ENCODE measurements at places on chromosomes 13 and 19.

GRCh38 chr13:22082030-22082429, 411.2 kb downstream of the FGF9 start:
- no peak for DNase-seq

DNA sequence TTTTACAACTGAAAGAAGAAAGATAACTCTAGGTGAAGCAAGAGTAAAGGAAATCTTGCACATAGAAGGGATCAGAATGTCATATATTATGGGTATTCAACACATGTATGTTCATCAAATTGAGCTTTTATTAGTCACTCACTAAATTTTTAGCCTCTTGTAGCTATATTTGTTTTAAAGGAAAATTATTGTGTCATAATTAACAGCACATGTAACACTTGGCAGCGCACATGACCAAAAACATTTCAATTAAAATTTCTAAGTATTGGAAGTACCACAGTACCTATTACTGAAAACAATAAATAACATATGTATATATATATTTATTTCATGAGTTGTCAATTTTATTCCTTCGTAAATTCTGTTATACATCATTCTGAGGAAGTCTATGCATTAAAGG, 2800.4 kb downstream of the PCDH9 start:
- no peak for DNase-seq

DNA sequence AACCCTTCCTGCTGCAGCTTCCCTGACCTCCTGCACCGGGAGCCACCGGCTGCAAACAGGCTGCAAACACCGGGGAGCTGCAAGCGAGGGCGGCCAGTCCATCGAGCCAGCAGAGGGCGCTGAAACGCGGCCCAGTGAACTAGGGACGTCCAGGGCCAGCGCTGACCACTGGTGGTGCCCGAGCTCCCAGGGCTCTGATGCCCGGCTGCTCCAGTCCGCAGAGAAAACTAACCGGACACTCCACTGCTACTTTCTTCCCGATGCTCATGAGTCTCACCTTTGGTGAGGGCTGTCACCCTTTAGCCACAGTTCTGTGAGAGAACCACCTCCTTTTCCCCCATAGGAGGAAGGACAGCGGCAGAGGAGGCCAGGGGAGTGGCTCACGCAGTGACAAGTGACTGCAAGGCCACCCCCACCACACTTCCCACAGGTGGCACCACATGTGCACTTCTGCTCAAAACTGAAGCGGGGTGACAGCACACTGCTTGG, 82.8 kb upstream of the MTIF3 start:
- peak; percentile 15 for DNase-seq

DNA sequence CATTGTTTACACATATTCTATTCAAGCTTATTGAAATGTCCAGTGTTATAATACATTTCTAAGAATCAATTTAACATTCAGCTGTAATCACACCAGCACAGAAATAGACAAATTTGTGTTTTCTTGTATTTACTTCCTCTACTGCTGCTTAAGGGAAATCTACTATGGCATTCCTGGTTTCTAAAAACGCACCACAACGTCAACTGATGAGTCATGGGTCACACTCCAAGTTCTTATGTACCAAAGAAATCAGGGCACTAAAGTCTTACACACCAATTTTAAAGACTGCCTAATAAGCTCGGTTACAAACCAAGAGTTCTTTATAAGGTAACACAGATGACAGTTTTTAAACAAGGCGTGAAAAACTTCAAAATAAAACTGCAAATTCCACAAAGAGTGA, 13.2 kb downstream of the LNX2 start:
- no peak for DNase-seq

- DNase-seq, result no peak
Measured at GRCh38 chr13:30819136-30819888, 84.0 kb downstream of the ALOX5AP start.

DNA sequence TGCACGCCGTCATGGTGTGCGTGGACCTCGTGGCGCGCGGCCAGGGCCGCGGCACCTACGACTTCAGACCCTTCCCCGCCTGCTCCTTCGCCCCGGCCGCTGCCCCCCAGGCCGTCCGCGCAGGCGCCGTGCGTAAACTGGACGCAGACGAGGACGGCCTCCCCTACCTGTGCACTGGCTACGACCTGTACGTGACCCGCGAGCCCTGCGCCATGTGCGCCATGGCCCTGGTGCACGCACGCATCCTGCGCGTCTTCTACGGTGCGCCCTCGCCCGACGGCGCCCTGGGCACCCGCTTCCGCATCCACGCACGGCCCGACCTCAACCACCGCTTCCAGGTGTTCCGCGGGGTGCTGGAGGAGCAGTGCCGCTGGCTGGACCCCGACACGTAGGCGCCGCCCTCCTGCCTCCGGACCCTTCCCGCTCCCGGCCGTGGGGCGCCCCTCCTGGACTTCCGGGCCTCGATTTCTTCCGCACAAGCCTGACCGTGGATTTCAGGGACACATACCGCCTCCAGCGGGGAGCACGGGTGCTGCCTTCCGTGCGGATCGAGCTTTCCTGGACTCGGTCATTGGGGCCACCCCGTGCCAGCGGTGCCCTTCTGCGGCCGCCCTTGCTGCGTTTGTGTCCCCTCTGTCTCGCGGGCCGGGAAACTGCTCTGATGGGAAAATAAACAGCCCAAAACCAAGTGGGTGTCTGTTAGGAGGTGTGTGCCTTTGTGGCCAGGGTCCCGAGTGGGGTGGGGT, 7.7 kb downstream of the ADAT3 start:
- DNase-seq, result no peak

DNA sequence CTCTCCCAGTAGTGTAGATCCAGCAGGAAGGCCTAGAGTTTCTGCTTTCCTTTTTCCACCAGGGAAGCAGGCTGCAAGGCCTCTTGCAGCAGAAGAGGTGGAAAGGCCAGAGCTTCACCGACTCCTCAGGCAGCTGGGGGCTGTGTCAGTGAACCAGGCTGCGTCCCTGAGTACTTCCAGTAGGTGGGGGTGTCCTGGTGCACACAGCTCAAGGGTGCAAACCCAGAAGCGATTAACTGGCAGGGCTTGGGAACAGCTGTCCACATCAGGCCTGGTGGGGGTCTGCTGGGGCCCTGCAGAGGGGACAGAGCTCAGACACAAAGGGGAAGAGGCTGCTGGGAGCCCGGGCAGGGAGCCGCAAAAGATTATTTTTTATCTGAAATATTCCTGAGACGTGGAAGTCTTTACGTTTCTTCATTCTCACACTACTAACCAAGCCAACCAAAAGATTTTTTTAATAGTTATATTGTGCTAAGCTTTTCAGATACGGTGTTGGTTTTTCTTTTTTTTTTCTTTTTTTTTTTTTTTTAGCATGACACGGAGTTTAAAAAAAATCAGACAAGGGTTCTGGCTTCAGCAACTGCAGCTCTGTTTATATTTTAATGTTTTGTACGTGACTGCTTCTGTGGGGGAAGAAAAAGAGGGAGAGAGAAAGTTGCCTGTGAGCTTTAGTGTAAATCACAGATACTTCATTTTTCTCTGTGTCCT, 11.0 kb downstream of the TSHZ3 start:
- DNase-seq, result peak; percentile 16

DNA sequence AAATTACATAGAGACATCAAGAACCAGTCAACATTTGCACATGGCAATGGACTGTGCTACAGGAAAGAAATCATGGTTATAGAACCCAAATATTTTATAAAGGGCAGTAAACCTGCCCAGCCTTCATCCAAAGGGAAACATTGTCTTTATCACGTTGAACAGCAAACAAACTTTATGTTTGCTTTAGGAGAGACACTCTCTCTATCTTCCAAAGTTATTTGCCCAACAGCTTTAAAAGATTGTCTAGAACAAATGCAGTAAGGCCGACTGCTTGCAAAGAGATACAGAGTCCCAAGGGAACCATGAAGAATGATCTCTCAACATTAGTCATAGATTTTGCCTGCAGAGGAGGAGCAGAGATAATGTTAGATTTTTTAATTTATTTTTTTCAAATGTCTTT, 1323.5 kb upstream of the SLC10A2 start:
- no peak for DNase-seq

- DNase-seq, result no peak
Measured at GRCh38 chr13:93953841-93954240, 525.6 kb downstream of the DCT start.

DNA sequence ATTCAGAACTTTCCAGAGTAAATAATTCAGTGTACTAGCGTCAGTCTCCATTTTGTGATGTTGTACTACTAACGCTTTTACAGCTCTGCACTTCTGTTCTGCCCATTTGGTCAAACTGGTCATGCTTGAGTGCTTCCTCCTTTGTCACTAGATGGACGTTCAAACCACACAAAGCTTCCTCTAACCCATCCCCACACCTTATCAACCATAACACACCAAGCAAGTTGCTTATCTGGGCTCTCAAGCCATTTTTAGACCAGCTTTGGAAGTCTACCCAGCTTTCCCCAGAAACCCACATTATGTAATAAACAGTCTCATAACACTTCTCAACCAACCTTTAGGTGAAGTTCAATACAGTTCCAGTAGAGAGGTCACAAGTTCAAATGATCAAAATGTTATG, 2.3 kb upstream of the ZNF347 start:
- DNase-seq, result no peak

- no peak for DNase-seq
Measured at GRCh38 chr19:28475525-28475924, 737.4 kb downstream of the UQCRFS1 start.

- no peak for DNase-seq
Measured at GRCh38 chr13:82294226-82294625, 1588.0 kb downstream of the SLITRK1 start.

DNA sequence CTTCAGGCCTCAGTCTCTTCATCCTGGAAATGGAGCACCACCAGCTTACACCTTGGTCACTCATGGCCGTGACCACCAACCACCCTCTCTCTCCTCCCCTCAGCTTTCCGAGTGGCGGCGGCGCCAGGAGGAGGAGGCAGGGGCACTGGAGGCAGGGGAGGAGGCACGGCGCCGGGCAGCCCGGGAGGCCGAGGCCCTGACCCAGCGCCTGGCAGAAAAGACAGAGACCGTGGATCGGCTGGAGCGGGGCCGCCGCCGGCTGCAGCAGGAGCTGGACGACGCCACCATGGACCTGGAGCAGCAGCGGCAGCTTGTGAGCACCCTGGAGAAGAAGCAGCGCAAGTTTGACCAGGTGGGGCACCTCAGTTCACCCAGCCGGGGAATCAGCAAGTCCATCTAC, 47.7 kb downstream of the KCNC3 start:
- DNase-seq, result no peak

DNA sequence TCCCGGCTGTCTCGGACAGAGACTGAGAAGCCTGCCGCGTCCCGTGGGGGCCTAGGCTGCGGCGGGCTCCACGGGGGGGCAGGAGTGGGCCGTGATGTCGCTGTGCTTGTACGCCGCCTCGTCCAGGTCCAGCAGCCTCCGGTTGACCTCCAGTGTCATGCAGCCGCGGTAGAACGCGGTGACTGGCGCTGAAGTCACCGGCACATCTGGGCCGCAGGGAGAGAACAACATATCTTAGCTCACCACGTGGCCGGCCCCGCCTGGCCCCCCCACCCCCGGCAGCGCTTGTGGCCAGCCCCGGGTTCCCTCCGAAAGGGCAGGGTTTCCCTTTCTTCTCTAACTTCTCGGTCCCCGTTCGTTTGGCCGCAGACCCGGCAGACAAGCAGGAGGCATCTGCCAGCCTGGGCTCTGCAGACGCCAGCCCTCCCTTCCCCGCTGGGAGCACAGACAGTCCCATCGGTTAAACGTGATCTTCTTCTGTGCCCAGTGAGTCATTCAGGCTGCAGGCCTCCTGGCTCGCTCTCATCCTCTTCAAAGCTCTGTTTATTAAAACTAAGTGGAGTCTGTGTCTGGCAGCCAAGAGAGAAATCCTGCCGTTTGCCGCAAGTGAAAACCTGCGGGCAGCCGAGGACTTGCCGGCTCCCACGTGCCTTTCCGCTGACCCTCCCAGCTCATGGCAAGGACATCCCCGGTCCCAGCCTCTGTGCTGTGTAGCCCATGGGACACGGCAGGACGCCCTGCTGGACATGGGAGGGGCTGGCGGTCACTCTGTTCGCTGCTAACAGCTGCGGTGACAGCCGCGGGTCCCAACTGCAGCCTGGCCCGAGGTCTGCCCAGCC, 42.8 kb downstream of the GAS6 start:
- DNase-seq, result no peak

DNA sequence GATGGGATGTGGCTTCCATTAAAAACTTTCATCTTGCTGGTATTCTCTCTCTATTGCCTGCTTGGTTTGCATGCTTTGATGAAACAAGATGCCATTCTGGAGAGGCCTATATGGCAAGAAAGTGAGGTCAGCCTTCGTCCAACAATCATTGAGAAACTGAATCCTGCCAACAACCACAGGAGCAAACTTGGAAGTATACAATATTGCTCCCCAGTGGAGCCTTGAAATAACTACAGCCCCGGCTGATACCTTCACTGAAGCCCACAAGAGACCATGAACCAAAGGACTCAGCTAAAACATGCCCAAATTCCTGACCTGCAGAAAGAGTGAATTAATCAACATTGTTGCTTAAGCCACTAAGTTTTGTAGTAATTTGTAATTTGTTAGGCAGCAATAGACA, 82.5 kb upstream of the FGF14 start:
- no peak for DNase-seq

DNA sequence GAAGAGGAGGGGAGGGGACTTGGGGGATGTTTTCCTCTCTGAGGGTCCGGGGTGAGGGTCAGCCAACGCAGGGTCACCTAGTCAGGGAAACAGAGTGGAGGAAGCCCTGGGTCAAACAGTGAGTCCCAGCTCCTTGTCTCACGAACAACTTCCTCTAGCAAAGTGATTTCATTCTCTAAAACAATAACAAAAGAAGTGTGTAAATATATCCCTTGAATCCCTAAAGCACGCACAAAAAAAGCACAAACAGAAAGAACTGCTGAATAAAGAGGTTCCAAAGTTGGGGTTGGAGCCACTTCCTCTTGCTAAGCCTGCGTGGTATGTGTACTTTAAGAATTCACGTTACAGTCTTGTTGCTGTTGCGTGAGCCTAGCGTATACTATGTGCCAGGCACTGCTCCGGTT, 1.5 kb upstream of the C5AR2 start:
- DNase-seq, result no peak

GRCh38 chr19:35039881-35040825, 1.4 kb upstream of the HPN start:
- no peak for DNase-seq

GRCh38 chr13:21316376-21316775, 139.9 kb downstream of the MRPL57 start:
- no peak for DNase-seq

- DNase-seq, result no peak
Measured at GRCh38 chr19:42255766-42256745, 1.1 kb upstream of the ERF start.

DNA sequence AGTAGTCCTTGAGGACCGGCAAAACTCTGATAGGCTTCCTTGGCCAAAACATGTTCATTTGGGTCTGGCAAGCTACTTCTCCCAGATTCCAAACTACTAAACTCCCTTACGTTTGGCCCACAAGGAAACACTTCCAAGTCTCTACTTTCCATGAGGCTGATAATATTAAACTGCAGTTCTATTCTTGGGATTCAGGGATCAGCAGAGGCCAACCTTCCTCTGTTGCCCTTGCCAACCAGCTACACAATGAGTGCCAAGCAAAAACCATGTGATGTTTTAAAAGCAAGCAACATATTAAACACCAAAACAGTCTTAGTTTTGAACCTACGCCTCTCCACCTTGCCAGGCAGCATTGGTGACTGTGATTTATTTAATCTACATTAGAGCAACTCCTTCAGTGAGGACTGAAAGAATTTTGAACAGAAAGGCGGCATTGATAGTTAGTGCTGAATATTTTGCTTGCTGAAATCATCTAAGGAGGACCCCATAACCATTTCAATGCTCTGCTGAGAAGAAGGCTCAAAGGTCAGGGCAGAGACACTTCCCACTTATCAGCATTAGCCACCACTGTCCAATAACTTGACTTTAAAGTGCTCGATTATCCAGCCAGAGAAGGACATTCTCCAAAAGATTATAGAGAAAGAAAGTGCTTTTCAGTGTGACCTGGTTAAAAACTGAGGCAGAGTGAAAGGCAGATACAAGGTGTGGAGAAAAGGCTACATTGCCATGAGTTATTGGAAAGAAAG, 287.1 kb downstream of the TBC1D4 start:
- no peak for DNase-seq

All from central memory CD8-positive, alpha-beta T cell (primary cell).